Right lung (tissue), 10 donors: ENCODE measurements at places on chromosomes 3 and 15.

GRCh38 chr15:90487186-90487585 is 42.5 kb upstream of the CRTC3 start:
- no peak for DNase-seq

- no peak for DNase-seq
Measured at GRCh38 chr15:41782371-41783282, 8.3 kb downstream of the MAPKBP1 start.

- DNase-seq = no peak
Measured at GRCh38 chr15:78437107-78437761, 782 bp upstream of the IREB2 start.

DNA sequence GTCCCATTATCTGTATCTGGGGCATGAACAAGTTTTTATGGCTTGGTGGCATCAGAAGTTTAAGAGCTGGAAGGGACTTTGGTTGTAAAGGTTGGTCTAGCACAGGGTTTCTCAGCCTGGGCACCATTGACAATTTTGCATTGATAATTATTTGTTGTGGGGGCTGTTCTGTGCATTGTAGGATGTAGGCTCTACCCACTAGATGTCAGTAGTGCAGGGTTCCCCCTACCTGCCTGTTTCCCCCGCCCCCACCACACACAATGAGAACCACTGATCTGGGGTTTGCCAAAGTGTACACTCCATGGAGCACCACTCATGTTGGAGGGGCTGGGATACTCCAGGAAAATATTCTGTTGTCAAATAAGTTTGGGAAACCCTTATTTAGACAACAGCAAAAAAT is 42.7 kb downstream of the PLCL2 start:
- no peak for DNase-seq

DNA sequence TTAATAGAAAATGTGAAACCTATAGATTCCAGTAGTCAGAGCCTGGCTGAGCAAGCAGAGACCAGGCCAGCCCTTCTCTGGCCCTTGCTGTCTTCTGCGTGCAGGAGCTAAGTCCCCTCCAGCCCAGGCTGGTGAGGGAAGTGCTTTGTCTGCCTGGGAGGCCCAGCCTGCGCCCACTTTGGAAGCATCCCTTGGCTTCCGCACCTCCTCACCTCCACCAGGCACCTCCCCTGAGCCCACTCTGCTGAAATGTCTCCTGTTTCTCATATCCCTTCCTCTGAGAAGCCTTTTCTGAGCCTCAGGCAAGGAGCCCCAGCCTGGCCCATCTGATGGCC is 45.3 kb downstream of the ALDH1L1 start:
- DNase-seq = no peak

DNA sequence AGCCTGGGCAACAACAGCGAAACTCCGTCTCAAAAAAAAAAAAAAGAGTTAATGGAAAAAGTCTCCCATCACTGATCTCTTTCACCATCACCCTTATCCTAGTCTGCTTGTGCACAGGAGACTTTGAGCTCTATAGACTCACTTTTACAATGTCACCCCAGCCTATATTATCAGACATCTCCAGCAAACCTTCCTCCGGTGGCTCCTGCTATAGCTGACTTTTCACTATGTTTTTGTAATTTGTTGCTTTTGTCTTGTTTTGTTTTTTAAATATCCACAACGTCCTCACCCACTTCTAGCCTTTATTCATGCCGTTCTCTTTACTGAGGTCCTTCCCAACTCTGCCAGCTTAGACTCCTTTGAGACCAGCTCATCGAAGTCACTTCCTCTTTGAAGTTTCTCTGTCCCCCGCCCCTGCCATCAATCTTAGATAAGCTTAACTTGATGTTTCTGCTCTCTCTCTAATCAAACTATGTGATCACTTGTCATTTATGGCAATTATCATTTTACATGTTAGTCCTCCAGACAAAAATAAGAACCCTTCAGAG is 82.7 kb upstream of the CHD2 start:
- DNase-seq = no peak
